ENCODE measurements at places on chromosomes 3 and 15.

- DNase-seq: no peak
Measured at GRCh38 chr3:184656829-184657681, 54.8 kb downstream of the MAGEF1 start.

DNA sequence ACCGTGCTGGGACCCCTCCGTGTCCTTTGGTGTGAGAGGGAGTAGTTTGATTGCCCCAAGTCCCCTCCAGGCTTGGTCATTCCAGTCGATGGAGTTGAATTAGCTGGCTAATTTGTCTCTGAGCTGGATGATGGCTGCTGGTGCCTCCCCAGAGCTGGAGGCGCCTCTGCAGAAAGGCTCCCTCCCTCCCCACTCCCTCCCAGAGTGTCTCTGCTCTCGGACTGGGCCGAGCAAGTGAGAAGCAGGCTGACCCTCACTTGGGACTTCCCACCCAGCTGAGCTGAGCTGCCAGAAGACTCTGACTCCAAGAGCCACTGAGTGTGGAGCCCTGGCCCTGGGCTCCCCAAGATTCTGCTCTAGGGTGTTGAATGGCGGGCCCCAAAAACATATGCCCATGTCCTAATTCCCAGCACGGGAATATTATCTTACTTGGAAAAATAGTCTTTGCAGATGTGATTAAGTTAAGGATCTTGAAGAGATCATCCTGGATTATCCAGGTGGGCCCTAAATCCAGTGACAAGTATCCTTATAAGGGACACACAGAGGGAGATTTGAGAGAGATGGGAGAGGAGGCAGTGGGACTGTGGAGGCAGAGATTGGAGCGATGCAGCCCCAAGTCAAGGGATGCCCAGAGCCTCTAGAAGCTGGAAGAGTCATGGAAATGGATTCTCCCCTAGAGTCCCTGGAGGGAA lies 60.7 kb upstream of the TLE3 start:
- DNase-seq: no peak

GRCh38 chr3:71926262-71926600 lies 141.3 kb upstream of the PROK2 start:
- no peak for DNase-seq

DNA sequence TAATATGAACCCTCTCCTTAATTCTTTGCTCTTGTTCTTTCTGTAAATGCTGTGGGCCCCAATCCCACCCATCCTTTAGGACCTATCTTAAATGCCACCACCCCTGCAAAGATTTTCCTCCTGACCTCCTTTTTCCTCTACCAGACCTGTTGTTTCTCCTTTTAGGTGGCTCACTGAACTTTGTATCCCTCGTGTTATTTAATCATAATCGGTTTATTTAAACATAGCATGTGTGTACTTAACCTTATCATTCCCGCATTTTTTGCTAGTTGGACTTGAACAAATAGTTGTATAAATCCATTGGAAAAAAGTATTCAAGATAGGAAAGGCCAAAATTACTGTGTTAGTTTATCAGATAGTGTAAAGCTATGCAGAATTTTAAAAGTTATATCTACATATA lies 988 bp upstream of the NFKBIZ start:
- DNase-seq: no peak

GRCh38 chr3:141127344-141128125 lies 76.4 kb downstream of the SPSB4 start:
- no peak for DNase-seq

DNA sequence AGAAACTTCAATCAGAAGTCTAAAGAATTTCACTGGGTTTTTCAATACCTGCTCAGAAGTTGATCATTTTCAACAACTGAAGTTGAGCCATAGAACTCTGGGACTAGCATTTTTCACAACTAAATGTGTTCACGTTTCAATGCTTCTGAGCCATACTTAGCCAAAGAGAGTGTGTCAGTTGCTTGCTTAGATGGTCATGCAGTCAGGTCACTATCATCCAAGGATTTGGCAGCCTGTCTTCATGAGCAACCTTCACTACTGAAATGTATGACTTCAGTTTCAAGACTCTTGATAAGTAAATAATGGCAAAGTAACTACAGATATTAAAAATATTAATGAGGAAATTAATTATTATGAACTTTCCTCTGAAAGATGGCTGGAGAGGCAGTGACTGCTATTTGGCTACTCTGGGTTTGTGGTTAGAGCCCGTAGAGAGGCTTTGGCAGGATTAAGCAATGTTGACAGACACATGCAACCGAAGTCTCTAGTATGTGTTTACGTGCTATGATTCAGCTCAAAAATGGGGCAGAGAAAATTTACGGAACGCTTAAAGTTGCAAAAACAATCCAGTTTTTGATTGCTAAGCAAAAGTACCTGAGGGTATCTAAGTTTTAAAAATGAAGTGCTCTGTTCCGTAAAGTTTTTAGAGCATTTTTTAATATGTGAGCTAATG lies 133.8 kb downstream of the GMNC start:
- DNase-seq: no peak

GRCh38 chr3:23659274-23659673 lies 146.5 kb upstream of the UBE2E1 start:
- DNase-seq: no peak

GRCh38 chr15:40372981-40373380 lies 9.5 kb upstream of the KNSTRN start:
- no peak for DNase-seq

- DNase-seq: no peak
Measured at GRCh38 chr3:146067048-146067447, 93.9 kb downstream of the PLOD2 start.

- DNase-seq: no peak
Measured at GRCh38 chr3:122563717-122564025, 429 bp downstream of the PARP9 start.

GRCh38 chr3:172364374-172365027 lies 83.8 kb downstream of the GHSR start:
- DNase-seq: no peak

DNA sequence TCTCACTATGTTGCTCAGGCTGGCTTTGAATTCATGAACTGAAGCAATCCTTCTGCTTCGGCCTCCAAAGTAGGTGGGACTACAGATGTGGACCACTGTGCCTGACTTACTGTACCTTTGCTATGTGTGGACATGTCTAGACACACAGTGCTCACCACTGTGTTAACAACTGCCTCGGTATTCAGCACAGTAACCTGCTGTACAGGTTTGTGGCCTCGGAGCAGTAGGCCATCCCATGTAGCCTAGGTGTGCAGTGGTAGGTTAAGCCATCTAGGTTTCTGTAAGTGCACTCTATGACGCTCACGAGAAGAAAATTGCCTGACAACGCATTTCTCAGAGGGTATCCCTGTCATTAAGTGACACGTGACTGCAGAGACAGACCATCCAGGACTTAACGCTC lies 70.3 kb downstream of the TAMM41 start:
- no peak for DNase-seq

GRCh38 chr3:37813403-37813802 lies 48.3 kb upstream of the CTDSPL start:
- DNase-seq: no peak

DNA sequence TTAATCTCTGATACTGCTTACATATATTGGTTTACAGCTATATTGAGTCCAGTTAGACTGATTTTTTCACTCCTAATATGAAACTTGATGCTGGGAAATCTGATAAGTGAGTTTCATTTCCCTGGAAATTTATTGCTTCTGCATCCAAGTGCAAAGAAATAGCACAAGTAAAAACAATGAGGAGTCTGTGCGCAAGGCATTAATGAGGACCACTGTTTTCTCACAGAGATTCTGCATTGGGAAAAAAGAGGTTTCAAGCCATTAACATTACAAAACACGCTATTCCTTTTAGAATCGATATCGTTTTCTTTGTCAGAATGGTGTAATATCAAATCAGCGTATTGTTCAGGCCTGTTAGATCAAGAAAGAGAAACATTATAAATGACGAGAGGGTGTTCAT lies 723.3 kb upstream of the ARRDC4 start:
- DNase-seq: no peak

DNA sequence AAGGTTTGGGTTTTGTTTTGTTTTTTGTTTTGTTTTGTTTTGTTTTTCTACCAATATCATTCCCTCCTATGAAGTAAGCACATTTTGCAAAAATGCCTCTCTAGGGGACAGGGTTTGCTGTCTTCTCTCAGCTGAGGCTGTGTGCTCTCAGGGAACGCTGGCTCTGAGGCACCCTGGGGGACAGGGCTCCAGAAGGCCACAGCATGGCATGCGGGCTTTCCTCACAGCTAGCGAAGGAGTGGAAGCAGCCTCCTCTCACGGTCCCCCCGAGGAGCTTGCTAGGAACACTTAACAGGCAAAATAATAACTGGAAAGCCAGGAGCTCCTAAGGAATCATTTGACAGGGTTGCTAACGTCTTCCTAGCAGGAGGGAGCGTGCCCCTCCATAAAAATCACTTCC lies 227.7 kb upstream of the ST8SIA2 start:
- no peak for DNase-seq

All from activated T-helper 2 cell treated with anti-CD3 and anti-CD28 coated beads, Interferon-gamma antibody, Interleukin-2, Interleukin-4, amounts not matched to agents 10 μg/mL and 5 μg/mL and 100 μg/mL, durations not matched to agents 14 hours and 24 hours and 36 hours (primary cell).